ENCODE measurements at places on chromosomes 2 and 18.

- no peak for DNase-seq
Measured at GRCh38 chr2:168422584-168422983, 33.5 kb upstream of the CERS6 start.

- no peak for DNase-seq
Measured at GRCh38 chr2:207337234-207338219, 171.8 kb upstream of the KLF7 start.

- DNase-seq: no peak
Measured at GRCh38 chr2:22078701-22079100, 954.9 kb downstream of the TDRD15 start.

DNA sequence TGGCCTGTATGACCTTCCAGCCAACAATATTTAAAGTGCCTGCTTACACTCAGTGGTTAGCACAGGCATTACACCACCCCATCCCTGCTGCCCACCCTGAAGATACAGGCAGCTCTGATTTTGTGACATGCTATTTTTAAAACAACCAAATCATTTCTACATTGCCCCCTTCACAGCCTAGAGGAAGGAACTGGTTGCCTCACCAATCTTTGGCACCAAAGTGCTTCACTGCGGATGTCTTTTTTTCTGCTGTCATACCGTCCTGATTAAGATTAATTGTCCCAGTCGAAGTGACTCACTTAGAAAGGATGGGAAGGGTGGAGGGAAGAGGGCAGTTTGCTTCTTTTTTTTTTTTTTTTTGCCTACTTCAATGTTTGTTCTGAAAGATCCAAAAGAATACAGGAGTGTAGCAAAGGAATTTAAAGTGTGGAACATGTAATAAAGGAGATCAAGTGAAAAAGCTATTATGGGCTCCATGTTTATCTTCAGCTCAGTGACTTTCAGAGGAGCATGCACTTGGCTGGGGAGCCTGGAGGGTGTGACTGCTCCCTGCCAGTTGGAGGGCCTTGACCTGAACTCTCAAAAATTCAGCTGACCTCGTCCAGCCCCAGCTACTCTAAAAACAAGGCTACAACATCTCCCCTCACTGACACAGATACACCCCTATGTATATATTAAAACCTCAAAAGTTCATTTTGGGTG, 501.1 kb upstream of the TNP1 start:
- DNase-seq: no peak

DNA sequence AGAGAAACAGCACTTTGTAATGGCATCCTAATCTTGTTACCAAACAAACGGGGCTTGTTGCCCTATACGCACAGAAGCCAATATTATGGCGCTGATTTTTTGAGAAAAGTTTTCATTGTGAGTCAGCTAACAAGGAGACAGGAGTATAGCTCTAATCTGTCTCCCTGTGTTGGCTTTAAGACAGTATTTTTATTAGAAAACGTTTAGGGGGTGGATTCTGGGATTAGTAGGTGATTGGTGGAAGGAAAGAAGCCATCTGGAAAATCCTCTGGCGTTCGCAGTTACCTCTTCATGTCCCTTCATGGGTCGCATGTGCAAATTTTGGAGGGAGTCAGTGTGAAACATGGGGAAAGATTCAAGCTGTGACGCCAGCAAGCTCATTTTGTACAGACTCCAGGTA, 698 bp upstream of the TMEM237 start:
- DNase-seq: no peak

- DNase-seq: no peak
Measured at GRCh38 chr18:64055019-64055418, 85.1 kb downstream of the SERPINB8 start.

DNA sequence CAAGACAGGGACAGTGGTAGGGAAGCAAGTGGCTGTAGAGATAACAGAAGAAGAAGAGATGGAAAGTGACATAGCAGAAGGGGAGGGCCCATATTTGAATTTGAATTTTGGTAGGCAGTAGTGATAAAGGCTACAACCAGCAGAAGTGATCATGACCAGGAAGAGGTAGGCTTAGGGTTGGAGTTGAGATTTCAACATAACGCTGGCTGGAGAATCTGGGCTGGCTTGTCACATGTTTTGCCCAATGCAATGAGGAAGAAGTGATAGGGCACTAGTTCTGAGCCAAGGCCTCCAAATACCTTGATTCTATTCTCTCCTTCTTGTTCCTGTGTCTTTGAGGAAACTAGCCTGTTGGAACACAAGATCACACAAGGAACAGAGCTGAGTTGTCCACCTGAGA, 69.4 kb downstream of the SCG2 start:
- no peak for DNase-seq

Data from stimulated activated CD8-positive, alpha-beta memory T cell treated with anti-CD3 and anti-CD28 coated beads, Interleukin-4, amount 100 ng/mL, for 4 hours (primary cell).